ENCODE measurements at places on chromosomes 1 and 21. TPM values are rescaled to one million over a fixed set of nuclear protein-coding genes. Genes with fewer than 3 reads are reported as not detected.

DNA sequence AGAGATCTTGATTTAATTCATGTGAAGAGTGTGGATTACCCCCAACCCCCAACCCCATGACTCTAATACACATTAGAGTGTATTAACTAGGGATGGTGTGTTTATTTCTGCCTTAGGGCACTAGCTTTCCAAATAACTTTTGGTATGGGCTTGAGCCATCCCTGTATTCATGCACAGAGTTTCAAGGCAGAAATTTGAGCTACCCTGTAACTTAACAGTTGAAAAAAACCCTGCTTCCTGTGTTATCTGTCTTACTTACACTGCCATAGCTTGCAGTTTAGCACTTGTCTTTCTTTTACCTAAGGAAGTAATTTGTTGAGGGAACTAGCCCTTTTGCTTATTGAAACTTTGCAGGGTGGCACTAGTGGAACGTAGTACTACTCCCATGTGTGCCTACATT is 6.3 kb downstream of the SRSF11 start:
- H3K4me1 ChIP-seq, result peaks cover 2% of the 10 kb centered on the region
- H3K27ac ChIP-seq, result no peak overlapping the region
- DNase-seq, result no peak
- no peaks in the 10 kb centered on the region for H3K27me3 ChIP-seq
- no peaks in the 10 kb centered on the region for H3K36me3 ChIP-seq

- H3K27ac ChIP-seq, result no peak overlapping the region
- H3K36me3 ChIP-seq, result no peaks in the 10 kb centered on the region
- no peaks in the 10 kb centered on the region for H3K27me3 ChIP-seq
- H3K4me3 ChIP-seq, result no peak overlapping the region
- DNase-seq, result no peak
- H3K4me1 ChIP-seq, result no peaks in the 10 kb centered on the region
Measured at GRCh38 chr1:49052102-49052501, 275.4 kb upstream of the BEND5 start.

GRCh38 chr1:210292231-210292871 is 36.4 kb upstream of the HHAT start:
- no peaks in the 10 kb centered on the region for H3K27me3 ChIP-seq
- peak overlapping the region; percentile 61 for H3K4me3 ChIP-seq
- peak overlapping the region; percentile 99 for H3K27ac ChIP-seq

The MARK1 gene
- total RNA-seq, result 15.7 TPM

The PGLYRP3 gene
- total RNA-seq, result not detected
